Stimulated activated CD4-positive, alpha-beta T cell treated with anti-CD3 and anti-CD28 coated beads, Interleukin-1b, Interleukin-23, amount 100 ng/mL, for 1 hour (primary cell): ENCODE measurements at places on chromosomes 2 and 18.

DNA sequence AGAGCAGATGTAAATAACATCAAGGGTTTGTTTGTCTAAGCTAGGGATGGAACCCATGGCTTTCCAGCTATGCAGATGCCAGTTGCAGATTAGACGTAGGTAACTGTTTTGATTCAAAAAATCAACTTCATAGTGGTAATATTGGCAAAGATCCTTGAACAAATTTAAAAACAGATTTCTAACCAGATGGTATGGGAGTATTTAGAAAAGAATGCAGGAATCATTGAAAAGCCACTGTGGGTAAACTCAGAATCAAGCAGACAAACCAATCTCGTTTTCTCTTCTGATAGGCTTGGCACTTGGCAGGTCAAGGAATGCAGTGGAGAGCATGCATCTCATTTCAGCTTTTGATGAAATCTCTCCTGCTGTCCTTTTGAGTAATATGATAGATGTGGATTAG is 377.5 kb downstream of the CLIP4 start:
- DNase-seq, result no peak

DNA sequence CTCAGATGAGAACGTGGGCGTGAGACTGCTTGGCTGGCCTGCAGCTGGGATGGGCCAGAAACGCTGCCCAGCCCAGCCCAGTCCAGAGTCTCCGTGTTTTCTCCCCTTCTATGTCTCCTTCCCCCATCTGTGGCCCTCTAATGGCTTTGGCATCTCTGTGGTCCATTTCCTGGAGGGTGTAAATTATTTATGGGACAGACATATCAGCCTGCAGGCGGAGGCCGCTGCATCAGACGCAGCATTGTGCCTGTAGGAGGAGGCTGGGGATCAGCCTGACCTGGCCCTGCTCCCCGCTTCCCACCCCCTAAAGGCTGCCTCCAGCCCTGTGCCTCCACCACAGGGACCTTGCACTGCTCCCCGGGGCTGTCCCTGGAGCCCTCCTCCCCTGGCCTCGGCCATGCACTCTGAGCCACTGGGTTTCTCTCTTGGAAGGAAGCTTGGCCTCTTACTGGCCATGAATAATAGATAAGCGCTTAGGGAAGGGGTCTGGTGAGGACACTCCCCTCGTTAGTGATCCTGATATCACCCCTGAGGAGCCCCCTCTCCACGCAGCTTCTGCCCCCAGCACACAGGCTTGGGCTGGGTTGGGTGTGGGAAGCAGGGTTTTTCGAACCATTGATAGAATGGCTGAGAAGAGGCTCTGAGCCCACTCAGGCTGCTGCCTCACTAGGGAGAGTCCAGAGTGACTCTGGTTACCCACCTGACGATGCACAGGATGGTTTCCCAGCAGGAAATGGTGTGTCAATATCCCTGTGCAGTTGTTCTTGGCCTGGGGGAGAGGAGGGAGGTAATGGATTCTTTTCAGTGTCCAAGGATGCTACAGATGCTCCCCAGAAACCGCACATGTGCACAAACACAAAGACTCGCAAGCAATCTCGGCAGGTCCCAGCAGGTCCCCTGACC is 185.5 kb downstream of the MYCN start:
- no peak for DNase-seq

DNA sequence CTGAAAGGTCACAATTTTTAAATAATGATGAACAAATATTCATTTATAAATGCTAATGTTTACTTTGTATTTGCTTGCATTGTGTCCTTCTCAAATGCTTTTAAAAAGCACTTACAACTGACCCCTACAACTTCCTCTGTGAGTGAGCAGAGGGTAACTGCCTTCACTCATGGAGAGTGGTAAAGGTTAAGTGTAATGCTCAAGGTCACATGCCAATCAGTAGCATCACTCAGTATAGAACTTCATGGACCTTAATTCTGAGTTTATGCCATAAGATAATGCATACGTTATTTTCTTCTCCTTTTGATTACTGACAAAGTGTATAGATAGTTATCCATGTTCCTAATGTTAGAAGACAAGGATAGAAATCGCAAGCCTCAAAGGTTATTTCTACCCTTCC is 91.8 kb upstream of the SERTAD2 start:
- DNase-seq, result no peak

DNA sequence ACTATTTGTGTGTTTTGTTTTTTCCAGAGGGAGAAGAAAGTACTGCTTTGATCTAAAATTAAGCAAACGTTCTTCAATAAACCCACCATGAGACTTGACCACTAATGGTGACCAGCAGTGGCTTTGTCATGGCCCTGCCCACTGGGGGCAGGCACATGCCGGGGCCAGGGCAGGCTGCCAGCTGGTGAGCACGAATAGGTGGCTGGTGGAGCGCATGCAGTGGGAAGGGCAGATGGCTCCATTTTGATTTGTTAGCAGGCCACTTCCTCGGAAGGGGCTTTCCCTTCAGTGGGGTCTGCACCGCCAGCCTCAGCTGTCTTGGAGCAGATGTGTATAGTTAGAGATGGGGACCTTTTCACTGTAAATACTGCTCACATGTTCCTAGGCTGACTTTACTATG is 277.1 kb downstream of the SOX11 start:
- DNase-seq, result no peak

GRCh38 chr2:151071382-151071781 is 190.3 kb downstream of the RBM43 start:
- DNase-seq, result no peak
